ENCODE measurements at places on chromosomes 5 and 9. TPM values are rescaled to one million over a fixed set of nuclear protein-coding genes. Genes with fewer than 3 reads are reported as not detected.

- DNase-seq: peak; percentile 61
These were observed 12.4 kb downstream of the CLPTM1L start for GRCh38 chr5:1332461-1333001.

GRCh38 chr5:17443333-17444130 is 54.5 kb upstream of the TAF11L2 start:
- no peak for DNase-seq

- no peak for DNase-seq
These were observed 92.7 kb downstream of the GIN1 start for GRCh38 chr5:103027267-103027666.

SAXO1 gene
- not detected for total RNA-seq

DNA sequence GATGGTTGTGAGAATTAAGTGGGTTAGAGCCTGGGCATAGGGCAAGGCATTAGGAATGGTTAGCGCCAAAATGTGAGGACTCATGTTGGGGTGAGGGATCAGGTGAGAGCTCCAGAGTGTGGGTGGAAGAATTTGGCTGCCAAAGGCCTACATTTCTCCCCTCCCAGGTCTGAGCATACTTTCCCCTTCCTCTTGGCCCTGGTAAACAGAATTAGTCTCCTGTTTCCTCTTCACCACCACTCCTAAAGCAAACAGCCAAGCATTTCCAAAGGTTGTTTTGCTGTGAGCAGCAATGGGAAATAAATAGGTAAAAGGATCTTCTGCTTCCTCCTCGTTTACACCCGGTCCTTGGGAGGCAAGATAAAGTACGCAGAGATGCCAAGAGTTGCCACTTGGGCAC is 132.5 kb downstream of the ZSWIM6 start:
- no peak for DNase-seq

DNA sequence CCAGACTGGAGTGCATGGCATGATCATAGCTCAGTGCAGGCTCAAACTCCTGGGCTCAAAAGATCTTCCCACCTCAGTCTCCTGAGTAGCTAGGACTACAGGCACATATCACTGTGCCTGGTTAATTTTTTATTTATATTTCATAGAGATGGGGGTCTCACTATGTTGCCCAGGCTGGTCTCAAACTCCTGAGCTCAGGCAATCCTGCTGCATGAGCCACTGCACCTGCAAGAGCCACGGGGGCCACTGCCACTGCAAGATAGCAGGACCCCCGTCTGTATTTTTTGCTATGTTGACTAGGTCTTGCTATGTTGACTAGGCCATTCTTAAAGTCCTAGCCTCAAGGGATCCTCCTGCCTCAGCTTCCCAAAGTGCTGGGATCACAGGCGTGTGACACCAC is 6.5 kb downstream of the CYSTM1 start:
- no peak for DNase-seq

RBM27 gene
- total RNA-seq: 13.5 TPM

FAM81B gene
- total RNA-seq: not detected

GRCh38 chr5:40775846-40776657 is 20.3 kb upstream of the TTC33 start:
- peak; percentile 46 for DNase-seq

GRCh38 chr5:158451993-158452672 is 593.2 kb upstream of the CLINT1 start:
- no peak for DNase-seq

TARS1 gene
- total RNA-seq: 172 TPM

PCDHB4 gene
- 0.12 TPM for total RNA-seq

DNA sequence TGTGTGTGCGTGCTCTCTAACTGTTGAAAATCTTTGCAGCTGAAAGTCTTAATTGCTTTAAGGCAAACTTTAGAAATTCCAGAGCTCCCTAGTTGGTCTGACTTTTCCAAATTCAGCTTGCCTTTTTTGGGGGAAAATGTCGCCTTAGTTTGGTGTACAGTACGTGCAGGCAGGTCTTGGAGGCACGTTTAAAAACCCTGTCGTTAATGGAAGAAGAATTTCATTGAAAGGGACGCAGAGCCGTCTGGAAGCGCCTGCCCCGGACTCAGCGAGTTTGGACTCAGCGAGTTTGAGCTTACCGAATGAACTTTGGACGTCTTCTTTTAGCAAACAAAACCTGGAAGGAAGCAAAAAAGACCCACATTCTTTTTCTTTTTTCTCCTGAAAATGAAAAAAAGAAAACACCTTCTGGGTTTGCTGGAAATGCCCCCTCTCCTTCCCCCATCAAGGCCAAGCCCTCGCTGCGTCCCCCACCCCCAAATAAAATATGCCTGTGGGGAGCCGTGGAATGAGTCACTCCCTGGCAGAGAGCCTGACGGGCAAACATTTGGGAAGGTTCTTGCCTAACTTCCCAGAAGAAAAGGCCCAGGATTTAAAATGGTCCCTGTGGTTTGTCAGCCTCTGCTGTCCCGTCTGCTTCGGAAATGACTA is 1.5 kb downstream of the NEK6 start:
- DNase-seq: peak; percentile 92

OR2K2 gene
- not detected for total RNA-seq

GARIN3 gene
- total RNA-seq: not detected
